ENCODE measurements at places on chromosomes 3 and 15. TPM values are rescaled to one million over a fixed set of nuclear protein-coding genes. Genes with fewer than 3 reads are reported as not detected.
A peak's percentile ranks its signal among the peaks of the same experiment; 100 is the strongest.

- no peak for DNase-seq
Measured at GRCh38 chr3:72494626-72495025, 353.6 kb downstream of the SHQ1 start.

DNA sequence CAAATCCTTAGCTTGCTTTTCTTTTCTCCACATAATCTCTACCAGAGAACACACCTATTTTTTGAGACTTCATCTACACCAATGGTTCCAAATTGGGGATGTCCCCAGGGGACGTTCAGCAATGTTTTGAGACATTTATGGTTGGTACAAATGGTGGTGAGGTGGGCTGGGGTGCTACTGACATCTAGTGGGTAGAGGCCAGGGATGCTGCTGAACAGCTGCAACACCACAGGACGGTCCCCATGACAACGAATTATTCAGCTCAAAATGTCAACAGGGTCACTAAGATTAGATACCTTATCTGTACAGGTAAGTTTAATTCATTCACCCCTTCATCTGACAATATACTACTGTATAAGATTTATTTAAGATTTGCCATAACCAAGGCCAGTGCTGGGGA lies 14.4 kb downstream of the GK5 start:
- DNase-seq, result no peak

DNA sequence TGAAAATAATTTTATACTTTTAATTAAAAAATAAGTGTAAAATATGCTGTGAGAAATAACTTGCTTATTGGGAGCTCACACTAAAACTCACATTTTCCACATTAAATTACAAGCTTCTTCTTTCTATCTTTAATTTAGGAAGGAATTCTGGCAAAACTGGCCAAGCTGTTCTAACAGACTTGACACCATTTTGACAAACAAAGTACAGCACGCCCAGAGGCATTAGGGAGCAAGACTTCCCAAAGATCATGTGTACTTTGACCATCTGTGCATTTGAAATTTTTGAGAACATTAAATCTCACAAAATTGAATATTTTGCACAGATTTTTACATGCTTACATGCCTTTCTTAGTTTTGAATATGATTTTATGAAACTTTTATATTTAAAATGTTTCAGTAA lies 1288.4 kb upstream of the CADM2 start:
- no peak for DNase-seq

DNA sequence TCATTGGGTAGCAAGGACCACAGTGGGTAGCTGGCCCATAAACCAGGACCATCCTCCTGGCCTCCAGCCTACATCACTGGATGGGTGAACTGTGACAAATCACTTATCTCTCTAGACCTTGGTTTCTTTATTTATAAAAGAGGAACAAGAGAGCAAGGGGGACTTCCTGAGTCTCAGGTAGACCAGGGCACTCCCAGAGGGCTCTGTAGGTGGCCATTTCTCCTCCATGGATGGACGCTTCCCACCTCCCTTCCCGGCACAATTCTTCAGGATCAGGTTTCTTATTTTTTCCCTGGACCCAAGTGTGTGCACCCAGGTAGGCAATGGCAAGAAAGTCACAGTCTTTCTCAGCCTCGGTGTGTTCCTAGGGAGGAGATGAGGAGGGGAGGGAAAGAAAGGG lies 41.4 kb upstream of the SPATA12 start:
- no peak for DNase-seq

DNA sequence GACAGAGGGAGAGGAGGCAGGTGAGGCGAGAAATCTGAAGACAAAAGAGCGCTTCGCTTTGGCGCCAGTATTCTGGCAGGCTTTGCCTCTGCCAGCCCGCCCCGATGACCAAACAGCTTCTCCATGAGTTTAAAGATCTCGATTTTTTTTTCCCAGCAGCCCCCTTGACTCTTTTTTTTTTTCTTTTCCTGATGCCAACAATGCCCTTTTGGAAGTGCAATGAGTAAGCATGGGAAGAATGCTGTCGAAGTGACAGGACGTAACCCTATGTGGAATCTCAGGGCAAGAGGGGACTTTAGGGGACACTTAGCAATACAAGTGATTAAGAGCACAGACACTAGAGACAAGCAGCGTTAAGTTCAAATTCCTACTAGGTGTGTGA lies 211.7 kb downstream of the FGF12 start:
- DNase-seq, result no peak

DNA sequence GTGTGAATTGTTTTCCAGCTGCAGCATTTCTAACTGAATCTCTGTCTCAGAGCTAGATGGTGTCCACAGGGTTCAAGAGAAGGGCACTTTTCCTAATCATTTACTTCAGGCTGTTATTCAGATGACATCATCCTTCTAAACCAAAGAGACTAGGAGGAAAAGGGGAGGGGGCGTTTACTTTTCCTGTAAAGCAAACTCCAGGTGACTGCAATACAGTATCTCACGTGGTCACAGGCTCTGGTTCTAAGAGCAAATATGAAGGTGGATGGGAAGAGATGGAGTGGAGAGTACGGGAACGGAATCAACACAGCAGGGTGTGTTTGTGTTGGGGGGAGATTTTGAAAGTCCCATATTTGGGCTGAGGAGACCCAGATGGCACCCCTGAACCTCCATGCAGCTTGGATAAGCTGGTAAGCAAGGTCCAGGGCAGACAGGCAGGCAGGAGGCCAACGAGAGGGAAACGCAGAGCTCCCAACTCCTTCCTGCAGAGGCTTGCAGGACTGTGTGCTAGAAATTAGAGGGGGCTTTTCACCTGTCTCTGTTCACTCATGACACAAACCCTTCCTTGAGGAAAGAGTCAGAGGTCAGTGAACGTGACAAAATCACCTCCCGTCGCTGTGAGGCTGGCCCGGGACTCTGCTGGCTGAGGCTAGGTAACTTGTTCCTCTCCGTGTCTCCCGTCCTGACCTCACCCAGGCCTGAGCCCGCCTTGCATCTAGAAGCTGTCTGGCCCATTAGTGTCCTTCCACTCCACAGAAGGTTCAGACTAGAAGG lies 151.2 kb downstream of the OPA1 start:
- peak; percentile 88 for DNase-seq

GRCh38 chr3:30764281-30764680 lies 130.2 kb downstream of the GADL1 start:
- DNase-seq, result no peak

- no peak for DNase-seq
Measured at GRCh38 chr3:177944228-177944661, 592.0 kb upstream of the KCNMB2 start.

- peak; percentile 38 for DNase-seq
Measured at GRCh38 chr3:177420651-177421480, 223.6 kb upstream of the TBL1XR1 start.

DNA sequence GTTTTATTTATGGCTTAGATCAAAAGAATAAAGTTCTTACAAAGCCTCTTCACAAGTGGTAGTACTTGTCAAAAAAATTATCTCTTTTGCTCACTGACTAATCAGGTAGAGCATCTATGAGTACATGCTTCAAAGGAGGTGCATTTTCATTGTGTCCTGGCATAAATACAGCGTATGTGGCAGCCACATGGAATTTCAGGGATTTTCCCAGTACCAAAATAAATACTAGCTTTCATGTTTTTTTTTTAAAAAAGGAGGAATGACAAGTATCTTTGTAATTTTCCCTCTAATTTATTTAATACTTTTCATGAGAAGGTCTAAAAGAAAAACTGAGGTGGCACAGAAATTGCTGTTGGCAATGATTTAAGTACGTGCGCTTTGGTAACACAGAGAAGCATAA lies 597.8 kb upstream of the ALCAM start:
- DNase-seq, result peak; percentile 2

GRCh38 chr3:46659285-46659684 lies 34.2 kb downstream of the ALS2CL start:
- peak; percentile 47 for DNase-seq

DNA sequence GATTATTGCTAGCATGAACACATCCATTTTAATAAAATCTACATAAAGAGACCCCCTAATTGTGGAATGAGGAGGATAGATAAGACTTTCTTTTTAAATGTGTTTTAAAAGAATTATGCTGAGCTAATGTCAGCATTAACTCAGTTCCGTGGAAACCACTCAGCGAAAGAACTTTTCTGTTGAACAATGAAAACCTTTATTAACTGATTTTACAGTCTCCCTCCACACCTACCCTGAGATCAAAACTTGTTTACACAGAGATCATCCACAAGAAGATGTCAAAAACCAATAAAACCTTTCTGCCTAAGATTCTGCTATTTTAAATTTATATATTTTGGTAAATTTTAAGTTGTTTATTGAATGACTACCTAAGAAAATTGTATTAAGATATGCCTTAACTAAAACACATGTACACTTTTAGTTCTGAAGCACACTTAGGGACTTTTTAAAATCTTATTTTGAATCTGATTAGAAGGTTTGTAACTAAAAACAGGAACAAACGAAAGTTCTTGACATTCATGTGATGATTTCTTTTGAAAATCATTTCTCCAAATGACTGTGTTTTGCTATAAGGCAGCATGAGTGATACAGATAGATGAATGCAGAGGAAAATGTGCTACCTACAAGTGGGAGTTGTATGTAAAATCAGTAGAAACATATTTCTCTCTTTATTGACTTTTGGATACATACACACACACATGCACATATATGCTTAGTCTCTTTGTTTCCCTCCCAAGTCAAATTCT lies 369.0 kb downstream of the UNC13C start:
- no peak for DNase-seq

DNA sequence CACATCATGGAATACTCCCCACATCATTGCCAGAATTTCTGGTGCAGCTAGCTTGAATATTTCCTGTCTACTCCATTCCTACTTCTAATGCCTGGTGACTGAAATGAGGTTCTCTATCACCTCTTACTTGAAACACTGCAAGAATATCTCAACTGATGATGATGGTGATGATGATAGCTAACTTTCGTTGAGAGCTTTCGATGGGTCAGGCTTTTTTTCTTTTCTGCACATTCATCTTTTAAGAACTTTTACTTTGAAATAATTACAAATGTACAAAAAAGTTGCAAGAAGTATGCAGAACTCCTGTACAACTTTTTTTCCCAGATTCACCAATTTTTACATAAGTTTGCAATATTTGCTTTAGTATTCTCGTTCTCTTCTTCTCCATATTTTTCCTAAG lies 233.5 kb downstream of the MEIS2 start:
- no peak for DNase-seq

GRCh38 chr3:172107403-172107802 lies 68.0 kb downstream of the FNDC3B start:
- DNase-seq, result no peak

DNA sequence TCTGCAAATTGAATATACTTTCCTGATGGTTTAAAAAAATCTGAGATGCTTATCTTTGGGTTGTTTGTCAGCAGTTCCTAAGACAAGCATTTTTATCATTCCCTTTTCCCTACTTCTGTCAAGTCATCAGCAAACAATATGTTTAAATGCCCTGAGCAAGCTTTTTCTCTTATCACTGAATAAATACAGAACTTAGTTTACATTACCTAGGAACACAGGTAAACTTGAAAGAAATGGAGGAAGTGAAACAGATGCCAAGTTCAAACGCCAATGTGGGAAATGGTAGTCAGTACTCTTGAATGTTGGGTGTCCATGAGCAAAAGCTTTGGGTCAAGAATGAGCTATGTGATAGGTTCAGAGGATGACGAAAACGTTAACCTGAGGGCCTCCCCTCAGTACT lies 17.2 kb upstream of the TCAIM start:
- no peak for DNase-seq

GRCh38 chr3:197975311-197975710 lies 15.3 kb downstream of the LMLN start:
- no peak for DNase-seq

DNA sequence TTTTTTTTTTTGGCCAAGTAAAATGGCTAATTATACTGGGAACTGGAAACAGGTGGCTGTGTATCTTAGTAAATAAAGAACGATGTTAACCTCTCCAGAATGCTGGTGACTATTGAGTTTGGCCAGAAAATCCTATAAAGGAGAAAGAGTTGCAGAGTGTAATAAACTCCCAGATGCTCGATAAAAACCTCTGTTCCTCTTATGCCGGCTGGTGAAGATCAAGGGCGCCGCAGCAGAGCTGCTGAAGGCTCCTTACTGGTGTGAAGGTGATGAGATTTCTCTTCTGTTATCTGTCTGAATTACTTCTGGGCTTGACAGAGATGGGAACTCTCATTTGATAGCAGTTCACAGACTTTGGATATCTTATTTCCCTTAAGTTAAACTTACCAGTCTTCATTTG lies 104.6 kb downstream of the PTPRG start:
- no peak for DNase-seq

DNA sequence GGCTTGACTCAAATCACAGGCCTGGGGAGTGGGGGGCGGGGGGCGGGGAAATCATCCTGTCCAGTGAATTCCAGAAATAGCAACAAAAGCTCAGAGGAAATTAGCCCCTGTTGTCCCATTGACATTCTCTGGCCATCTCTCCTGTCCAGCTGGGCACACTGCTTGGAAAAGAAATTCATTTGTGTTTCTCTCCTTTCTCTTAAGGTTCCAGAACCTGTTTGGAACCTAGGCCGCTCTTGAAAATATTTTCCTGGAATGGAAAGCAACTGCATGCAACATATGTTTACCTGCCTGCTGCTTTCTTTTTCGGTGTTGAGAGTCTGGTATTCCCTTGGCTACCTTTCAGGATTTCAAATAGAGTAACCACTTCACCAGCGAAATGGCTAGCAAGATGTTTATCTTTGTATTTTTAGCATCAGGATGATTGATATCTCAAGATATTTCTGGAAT lies 169.0 kb downstream of the GHSR start:
- DNase-seq, result no peak

- no peak for DNase-seq
Measured at GRCh38 chr3:44771424-44772098, 10.0 kb downstream of the KIF15 start.

- peak; percentile 34 for DNase-seq
Measured at GRCh38 chr15:82851981-82852511, 42.6 kb downstream of the WHAMM start.

DNA sequence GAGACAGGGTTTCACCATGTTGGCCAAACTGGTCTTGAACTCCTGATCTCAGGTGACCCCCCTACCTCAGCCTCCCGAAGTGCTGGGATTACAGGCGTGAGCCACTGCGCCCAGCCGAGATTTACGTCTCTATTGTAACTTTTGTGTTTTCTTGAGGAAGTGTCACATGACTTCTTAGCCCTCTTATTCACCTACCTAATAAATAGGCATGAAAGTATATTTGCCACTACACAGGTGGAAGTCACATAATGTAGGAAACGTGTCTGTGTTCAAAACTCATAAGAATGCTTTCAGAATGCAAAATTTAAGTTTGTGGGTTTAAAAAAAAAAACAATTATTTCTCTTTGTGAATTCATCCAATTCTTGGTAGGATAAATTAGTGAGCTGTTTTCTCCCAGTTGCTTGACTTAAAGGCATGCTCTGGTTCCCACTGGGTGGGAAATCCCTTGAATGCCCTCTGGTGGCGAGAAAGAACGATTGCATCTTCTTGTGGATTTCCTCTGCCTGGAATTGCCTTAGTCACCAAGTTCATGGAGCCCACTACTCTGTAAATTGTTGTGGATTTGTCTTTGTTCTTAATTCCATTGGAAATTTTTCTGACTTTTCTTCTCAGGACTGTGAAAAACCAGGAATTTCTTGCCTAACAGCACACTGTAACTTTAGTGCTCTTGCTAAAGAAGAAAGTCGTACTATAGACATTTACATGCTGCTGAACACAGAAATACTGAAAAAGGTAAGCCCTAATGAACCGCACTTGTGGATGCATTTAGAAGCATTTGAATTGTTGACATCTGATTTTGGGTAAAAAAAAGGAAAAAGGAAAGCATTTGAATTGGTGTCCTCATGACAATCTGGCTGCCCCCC lies 82.2 kb upstream of the CTDSPL start:
- DNase-seq, result peak; percentile 83

CPNE9 gene
- not detected for total RNA-seq

SLC12A1 gene
- total RNA-seq, result 0.17 TPM

TNNC1 gene
- 1.2 TPM for total RNA-seq

AP3B2 gene
- total RNA-seq, result 0.17 TPM

ERC2 gene
- 6.2 TPM for total RNA-seq

TMEM108 gene
- total RNA-seq, result 0.25 TPM

LARP6 gene
- total RNA-seq, result 37.0 TPM

All from renal cortical epithelial cell (primary cell).